ENCODE measurements at places on chromosomes 1 and 21.

GRCh38 chr1:206551986-206552326 is 44.6 kb downstream of the RASSF5 start:
- DNase-seq = no peak

DNA sequence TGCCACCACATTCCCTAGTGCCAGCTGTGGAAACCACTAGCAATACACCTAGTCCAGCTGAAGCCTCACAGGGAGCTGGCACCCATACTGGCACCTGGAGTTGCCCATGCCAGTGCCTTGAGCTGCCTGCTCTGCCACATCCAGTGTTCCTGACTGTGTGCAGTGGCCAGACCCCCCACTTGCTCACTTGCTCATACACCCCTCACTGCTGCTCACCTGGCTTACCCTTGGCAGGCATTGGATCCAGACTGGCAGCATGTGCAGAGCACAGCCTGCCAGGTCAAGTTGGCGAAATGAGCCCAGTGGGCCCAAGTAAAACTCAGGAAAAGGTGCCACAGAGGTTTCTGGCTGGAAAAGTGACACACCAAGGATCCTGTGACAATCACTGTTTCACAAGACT is 1618.6 kb upstream of the PRMT6 start:
- DNase-seq = no peak

DNA sequence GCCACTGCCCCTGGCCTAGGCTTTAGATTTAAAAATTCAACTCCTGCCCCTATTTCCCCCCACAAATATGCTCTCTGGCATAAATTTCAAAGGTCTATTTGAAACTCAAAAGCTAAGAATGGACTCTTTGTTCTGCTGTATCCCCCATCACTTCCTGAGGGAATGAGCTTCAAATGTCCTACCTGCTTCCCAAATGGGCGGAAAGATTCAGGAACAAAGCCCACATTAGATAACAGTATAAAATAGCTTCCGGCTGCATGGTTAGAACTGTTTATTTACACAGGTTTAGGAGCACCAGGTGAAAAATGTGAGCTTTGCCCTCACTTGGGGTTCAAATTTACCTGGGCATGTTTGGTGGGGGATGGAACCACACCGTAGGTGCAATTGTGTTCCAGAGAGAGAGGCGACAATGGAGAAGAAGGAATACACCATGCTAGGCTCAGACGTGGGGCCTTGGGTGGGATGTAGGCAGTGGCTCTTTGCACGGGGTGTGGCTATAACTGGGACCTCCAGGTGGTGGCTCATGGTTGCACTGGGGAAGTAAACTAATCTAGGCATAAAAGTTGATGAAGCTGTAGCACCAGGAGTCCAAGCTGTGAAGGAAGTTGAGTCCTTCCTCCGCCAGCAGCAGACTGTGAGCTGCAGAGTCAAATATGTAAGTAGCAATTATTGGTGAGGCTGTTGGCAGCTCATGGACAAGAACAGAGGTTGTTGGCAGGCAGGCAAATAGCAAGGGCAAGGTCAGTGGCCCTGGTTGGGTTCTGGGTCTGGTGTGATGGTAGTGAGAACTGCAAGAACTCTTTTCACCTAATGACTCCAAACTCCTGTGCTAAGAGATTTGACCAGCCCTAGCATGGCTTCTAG is 41.5 kb upstream of the SRSF10 start:
- DNase-seq = no peak

GRCh38 chr1:223425550-223425949 is 32.3 kb downstream of the CCDC185 start:
- DNase-seq = no peak

GRCh38 chr1:73162564-73162963 is 880.2 kb upstream of the NEGR1 start:
- DNase-seq = no peak

DNA sequence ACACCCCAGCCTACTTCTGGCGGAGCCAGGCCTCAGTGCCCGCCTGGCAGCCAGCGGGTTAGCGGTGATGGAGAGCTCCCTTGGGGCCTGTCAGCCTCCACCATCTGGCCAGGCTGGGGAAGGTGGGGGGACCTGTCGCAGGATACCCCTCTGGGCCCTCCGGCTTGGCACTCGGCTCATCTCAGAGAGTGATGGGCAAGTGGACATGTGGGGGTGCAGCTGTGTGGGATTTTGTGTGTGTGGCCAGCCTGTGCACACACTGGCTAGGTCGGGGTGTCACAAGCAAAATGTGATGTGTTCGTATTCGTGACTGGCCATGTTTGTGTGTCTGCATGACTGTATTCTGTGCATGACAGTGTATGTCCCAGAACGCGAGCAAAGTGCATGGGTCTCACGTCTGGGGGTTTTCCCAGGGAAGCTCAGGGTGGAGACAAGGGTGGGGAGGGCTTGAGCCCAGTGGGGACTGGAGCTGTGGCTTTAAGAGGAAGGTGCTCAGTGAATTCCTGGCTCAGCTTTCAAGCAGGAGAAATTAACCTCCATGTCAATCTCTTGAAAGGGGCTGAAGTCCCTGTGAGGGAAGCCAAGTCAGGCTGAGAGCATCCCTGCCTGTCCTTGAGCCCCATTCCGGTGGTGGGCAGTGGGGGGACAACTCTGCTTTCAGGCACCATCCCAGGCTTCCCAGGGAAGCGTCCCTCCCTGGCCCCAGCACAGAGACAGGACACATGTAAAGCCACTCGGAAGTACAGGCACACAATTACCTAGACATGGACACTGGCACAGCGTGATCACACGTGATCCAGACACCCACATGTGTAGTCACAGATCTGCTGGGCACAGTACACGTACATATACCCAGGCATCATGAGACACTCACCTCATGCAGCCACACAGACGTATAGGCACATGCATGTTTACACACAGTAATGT is 21.1 kb upstream of the ADGRB2 start:
- no peak for DNase-seq

GRCh38 chr21:46078978-46079351 is 18.9 kb upstream of the COL6A2 start:
- no peak for DNase-seq

GRCh38 chr21:32914424-32915039 is 111.2 kb upstream of the OLIG2 start:
- no peak for DNase-seq

DNA sequence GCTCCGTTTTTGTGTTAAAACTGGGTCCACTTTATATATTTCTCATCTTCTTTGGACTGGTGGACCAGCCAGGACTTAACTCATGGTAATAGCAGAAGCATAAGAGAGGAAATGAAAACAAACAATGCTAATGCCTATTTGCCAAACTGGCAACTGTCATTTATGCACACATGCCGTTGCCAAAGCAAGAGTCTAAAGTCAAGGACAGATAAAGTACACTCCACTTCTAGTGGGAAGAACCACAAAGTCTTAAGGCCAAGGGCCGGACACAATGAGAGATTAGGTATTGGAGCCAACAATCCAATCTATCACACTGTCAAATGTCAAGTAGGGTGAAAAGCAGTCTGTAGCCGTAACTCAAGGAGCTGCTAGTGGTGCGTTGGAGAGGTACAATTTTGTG is 157.7 kb downstream of the LYPLAL1 start:
- DNase-seq = no peak

- no peak for DNase-seq
These were observed 54.6 kb downstream of the NTNG1 start for GRCh38 chr1:107195476-107195875.

- no peak for DNase-seq
These were observed 11.6 kb upstream of the SERBP1 start for GRCh38 chr1:67441739-67442281.

GRCh38 chr1:95534985-95535384 is 301.0 kb downstream of the RWDD3 start:
- no peak for DNase-seq

DNA sequence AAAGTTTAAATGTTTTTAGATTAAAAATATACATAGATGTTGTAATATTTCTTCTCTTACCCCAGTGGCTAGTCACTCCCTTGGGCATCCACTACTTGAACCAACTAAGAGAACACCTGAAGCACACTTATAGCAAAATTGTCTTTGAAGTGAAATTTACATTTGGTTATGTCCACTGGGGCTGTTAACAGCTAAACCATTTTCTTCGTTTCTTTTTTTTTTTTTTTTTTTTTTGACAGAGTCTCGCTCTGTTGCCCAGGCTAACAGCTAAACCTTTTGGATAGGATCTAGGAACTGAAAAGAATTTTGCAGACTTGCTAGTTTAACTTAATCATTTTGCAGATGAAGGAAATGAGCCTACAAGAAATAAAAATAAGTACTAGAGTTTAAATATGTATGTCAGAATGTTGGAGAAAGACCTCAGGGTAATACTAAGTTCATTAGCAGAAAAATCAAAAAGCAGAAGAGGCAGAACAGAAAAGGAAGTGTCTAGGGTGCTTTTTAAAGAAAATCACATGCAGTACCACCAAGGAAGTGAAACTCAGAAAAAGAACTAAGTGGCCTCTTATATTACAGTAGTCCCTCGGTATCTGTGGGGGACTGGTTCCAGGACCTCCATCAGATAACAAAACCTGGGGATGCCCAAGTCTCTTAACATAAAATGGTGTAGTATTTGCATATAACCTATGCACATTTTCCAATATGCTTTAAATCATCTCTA is 11.8 kb downstream of the DRAM2 start:
- DNase-seq = peak; percentile 37

GRCh38 chr21:33902349-33902748 is 13.3 kb downstream of the ATP5PO start:
- no peak for DNase-seq

DNA sequence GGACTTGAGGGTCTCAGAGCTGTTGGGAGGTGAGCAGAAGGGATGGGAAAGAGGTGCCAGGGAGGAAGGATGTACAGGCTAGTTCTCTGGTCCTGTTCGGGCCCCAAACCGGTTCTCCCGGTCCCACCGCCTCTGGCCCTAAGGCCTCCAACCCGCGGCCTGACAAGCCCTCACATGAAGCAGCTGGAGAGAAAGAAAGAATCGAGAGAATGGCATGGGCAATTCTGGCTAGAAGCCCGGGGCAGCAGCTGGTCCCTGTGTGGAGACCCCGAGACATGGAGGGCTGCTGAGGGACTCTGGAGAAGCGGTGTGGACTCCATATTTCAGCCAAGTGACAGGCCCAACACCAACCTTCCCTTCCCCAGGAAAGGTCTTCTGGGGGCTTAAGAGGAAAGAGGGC is 730 bp downstream of the CDC42SE1 start:
- no peak for DNase-seq

DNA sequence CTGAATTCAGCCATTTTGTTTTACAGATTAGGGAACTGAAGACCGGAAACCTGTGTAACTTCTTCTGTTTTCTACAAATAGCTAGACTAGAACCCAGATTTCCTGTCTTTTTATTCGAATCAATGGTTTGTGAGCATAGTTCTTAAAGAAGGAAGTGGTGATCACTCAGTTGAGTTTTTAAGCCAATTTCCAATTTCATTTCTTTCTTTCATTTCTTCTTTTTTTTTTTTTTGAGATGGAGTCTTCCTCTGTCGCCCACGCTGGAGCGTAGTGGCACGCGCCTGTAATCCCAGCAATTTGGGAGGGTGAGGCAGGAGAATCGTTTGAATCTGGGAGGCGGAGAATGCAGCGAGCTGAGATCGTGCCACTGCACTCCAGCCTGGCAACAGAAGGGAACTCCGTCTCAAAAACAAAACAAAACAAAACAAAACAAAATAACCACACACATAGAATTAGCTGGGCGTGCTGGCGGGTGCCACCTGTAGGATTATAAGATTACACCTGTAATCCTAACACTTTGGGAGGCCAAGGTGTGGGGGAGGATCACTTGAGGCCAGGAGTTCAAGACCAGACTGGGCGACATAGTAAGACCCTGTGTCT is 3.0 kb upstream of the MDM4 start:
- DNase-seq = peak; percentile 69

- no peak for DNase-seq
These were observed 26.7 kb upstream of the SPSB1 start for GRCh38 chr1:9265968-9266367.

DNA sequence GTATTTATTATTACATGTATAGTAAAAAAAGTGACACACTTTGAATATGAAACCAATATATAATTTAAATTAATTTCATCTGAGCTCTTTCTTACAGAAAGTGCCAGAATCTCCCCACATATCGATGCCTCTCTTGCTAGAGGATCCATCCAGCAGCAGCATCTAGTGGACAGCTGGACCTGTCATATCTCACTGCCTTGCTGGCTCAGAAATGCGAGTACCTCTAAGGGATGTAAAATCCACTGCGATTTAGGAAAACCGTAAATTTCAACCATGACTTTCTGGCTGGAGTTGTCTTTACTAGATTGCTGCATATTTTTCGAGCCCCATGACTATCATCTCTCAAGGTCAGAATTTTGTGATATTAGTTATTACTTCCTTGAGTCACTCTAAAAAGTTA is 333.8 kb downstream of the NEGR1 start:
- no peak for DNase-seq

GRCh38 chr1:9311029-9311428 is 18.3 kb downstream of the SPSB1 start:
- no peak for DNase-seq

DNA sequence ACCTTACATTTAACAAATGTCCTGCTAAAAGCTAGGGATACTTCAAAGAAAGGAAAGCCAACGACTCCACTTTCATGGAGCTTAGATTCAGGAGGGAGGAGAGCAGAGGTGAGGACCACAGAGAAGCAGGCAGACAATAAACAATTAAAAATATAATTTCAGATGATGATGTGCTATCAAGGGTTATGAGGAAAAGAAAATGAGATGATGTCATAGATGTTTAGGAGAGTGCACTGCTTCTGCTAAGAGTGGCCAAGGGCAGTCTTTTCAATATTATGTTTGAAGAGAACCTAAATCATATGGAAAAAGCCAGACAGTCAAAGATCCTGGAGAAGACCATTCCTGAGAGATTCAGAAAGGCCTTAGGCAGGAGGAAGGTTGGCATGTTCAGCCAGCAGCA is 66.6 kb upstream of the HOOK1 start:
- DNase-seq = no peak

GRCh38 chr21:38852708-38853107 is 47.0 kb downstream of the ETS2 start:
- no peak for DNase-seq

GRCh38 chr1:200154069-200154767 is 126.7 kb downstream of the NR5A2 start:
- peak; percentile 66 for DNase-seq

DNA sequence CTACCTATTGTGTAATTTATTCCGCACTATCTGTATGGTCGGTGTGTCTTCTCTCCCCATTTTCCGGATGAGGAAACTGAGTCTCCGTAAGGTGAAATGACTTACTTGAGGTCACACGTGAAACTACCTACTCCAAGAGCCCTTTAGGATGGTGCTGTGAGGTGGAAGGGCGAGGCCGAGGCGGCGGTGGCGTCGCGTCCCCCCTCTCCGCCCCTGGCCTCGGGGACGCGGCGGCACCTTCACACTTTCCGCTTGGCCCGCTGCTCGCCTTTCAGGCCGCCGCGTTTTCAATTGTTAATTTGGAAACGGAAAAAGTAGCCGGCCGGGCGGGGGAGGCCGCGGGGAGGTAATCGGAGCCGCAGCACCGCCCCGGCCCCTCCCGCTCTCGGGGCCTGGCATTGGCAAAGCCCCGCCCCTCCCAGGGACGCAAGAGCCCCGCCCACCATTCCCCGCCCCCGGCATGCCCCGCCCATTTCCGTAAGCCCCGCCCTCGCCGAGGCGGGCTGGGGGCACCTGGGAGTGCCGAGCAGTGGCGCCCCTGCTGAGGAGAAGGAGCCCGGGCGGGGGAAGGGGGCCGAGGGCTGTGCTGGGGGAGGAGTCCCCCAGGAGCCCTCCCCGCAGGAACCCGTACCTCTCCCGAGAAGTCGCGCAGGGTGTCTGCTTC is 18.6 kb downstream of the KCNQ4 start:
- peak; percentile 97 for DNase-seq

GRCh38 chr1:150365941-150366340 is 2.0 kb downstream of the RPRD2 start:
- DNase-seq = no peak

GRCh38 chr1:217322834-217323233 is 308.1 kb downstream of the GPATCH2 start:
- peak; percentile 51 for DNase-seq

Data from GM10248 (cell line).